Stimulated activated CD8-positive, alpha-beta memory T cell treated with anti-CD3 and anti-CD28 coated beads, Interleukin-2, amount 100 ng/mL, for 48 hours (primary cell): ENCODE measurements at places on chromosomes 2 and 18.

GRCh38 chr2:135960656-135961551 is 24.5 kb downstream of the DARS1 start:
- DNase-seq = no peak

DNA sequence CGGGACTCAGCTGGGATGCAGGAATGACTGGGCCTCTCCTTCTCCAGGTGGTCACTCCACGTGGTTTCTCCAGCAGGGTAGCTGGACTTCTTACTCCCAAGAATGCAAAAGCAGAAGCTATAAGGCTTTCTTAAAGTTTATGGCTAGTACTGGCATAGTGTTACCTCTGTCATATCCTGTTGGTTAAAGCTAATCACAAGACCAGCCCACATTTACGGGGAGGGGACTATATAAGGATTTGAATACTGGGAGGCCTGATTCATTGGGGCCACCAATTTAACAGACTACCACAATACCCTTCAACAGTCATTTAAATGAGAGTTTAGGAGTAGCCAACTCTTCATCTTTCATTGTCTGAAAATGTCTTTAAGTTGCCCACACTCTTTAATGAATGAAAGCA is 94.4 kb upstream of the TSPYL6 start:
- DNase-seq = no peak

DNA sequence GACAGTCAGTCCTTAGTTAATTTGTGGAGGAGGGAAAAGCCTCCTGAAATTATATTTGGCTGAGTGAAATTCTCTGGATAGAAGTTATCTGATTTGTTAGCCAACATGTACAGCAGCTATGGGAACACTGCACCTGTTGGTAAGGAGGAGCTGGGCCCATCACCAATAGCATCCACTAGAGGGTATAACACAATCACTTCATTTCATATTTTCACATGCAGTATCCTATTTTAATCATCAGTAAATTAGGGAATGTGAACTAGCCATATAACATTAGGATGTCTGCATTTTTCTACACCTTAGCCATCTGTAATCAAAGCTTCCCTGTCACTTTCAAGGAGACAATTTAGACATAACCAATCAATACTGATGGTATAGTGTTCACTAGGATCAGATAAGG is 818.4 kb upstream of the CDH2 start:
- no peak for DNase-seq

GRCh38 chr2:77938462-77938861 is 416.3 kb upstream of the LRRTM4 start:
- no peak for DNase-seq

DNA sequence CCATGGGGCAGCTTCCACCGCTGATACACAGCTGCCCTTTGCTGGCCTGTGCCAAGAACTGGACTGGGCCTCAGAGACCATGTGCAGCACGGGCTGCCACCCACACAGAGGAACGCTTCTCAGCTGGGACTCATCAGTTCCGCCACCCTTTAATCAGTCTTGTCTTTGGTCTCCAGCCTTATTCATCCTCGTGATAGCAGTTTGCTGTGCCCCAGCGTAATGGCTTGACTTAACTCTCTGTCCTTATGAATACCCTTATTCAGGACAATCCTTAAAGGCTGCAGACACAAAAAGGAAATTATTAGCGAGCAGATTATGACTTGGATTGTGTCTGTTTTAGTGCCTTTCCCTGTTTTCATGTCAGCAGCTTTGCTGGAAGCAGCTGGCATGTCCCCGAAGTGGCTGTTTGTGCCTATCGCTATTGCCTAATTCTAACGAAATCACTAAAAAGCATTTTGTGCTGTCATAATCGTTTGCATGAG is 108.9 kb upstream of the DAPL1 start:
- no peak for DNase-seq
